Right renal pelvis (tissue), 4 donors: ENCODE measurements at places on chromosomes 7 and 10. TPM values are rescaled to one million over a fixed set of nuclear protein-coding genes. Genes with fewer than 3 reads are reported as not detected.

Gene GRM3
- polyA plus RNA-seq: 0.29 TPM

Gene KIF20B
- polyA plus RNA-seq: 18.1 TPM

Gene ACTR1A
- polyA plus RNA-seq: 89.5 TPM

Gene ELFN1
- polyA plus RNA-seq: 19.6 TPM
